ENCODE measurements at places on chromosomes 13 and 19.
A peak's percentile ranks its signal among the peaks of the same experiment; 100 is the strongest.

- no peak for DNase-seq
Observed at GRCh38 chr13:67100730-67101129, 129.4 kb downstream of the PCDH9 start.

- peak; percentile 69 for DNase-seq
Observed at GRCh38 chr19:52095172-52096014, at the start of gene ZNF841. ZNF841 (minus strand) TSS chr19:52095765; CDS start chr19:52084801, 10,964 bp downstream.

DNA sequence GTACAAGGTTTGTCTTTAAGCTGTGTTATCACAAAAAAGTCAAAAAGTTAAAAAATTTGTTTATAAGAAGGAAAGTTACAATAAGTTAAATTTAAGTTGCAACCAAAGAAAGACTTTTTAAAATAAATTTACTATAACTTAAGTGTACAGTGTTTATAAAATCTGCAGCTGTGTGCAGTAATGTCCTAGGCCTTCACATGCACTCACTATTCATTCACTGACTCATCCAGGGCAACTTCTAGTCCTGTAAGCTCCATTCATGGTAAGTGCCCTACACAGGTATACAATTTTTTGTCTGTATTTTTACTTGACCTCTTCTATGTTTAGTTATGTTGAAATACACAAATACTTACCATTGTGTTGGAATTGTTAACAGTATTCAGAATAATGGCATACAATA lies 667.9 kb upstream of the SLITRK5 start:
- DNase-seq, result no peak

- DNase-seq, result no peak
Observed at GRCh38 chr19:10120538-10121189, 965 bp upstream of the EIF3G start.

DNA sequence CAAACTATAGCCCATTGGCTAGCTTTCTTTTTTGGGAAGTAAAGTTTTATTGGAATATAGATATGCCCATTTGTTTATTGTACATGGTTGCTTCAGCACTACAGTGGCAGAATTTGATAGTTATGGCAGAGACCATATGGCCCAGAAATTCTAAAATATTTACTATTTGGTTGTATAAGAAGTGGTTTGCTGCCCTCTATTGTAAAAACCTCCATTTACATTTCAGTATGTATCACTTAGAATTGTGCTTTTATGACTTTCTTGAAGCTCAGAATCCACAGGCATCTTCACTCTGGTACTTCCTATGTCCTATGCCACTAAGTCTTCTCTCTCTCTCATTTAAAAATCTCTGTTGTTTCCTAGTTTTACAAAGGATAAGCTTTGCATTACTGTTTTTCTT lies 37.7 kb downstream of the DLEU7 start:
- DNase-seq, result no peak

GRCh38 chr19:5023128-5023571 lies 54.2 kb downstream of the KDM4B start:
- no peak for DNase-seq

- no peak for DNase-seq
Observed at GRCh38 chr19:17111766-17112165, 36.2 kb downstream of the MYO9B start.

DNA sequence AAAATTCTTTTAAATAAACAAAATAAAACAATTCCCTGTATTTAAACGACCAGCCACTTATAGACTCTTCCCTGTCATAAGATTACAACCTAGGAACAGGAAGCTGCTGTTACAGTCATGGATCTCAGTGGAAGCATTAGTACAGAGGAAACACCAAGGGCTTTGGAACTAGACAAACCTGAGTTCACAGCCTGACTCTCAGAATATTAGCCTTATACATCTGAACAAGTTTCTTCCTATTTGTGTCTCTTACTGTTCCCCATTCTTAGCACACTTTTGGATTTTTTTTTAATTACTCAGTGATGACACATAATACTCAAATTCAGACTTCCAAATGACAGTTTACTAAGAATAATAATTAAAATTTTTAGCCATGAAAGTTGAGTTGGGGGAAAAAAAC lies 46.1 kb downstream of the ZDHHC20 start:
- DNase-seq, result no peak

DNA sequence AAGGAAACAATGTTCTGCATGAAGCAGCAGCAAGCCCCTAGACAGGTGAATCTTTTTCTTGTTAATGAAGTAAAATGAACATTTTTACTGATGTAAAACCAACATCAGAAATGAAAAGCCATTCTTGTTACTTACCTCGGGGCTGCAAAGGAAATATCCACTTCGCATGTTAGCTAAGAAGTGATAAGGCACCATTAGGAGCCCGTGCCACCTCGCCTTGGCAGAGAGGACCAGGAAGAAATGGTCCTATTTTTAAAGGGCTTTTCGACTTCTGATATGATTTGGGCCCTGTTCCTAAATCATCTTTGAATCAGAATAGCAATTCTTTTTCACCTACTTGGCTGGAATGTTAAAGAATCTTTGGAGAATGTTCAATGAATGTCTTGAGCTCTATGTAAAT lies 183.2 kb downstream of the OXGR1 start:
- DNase-seq, result no peak

- peak; percentile 50 for DNase-seq
Observed at GRCh38 chr19:10228920-10229319, 2.2 kb downstream of the S1PR2 start.

DNA sequence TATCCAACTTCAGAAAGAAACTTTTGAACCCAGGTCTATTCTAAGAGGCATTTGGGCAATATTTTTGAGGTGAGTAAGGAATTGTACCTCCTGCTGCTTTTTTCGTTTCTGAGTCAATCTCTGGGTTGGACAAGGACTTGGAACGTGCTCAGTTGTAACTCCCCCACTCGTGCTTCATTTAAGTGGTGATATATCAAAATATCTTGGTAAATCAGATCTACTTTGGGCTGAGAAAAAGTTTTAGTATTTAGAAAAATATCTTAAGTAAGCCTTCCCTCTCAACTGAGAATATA lies 728.9 kb downstream of the EFNB2 start:
- DNase-seq, result no peak

DNA sequence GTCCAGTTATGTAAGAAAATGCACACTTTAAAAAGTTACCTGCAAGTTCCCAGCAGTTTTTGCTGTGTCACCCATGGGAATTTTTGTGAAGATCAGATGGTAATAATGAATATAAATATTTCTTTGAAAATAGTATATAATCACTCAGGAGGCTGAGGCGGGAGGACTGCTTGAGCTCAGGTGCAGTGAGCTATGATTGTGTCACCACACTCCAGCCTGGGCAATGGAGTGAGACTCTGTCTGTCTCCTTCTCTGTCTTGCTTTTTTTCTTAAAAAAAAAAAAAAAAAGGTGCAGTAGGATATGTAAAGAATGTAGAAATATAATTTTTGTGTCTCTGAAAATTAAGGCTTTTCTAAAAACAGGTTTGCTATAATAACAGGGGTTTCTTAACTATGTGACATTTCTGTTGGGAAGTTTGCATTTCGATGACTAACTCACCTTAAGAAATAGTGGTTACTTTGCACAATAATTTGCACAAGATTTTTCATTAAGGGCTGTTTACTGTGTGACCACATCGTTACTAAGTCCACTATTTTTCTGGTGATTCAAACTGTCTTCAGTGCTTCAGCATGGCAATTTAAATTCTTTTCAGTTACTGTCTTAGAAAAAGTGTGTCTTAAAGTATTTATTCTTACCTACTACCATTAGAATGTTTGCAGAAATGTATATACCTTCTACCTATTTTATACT lies 37.3 kb downstream of the DNAJC3 start:
- DNase-seq, result no peak
